ENCODE measurements at places on chromosomes 5 and 9. TPM values are rescaled to one million over a fixed set of nuclear protein-coding genes. Genes with fewer than 3 reads are reported as not detected.
A peak's percentile ranks its signal among the peaks of the same experiment; 100 is the strongest.

- no peaks in the 10 kb centered on the region for H3K4me1 ChIP-seq
- no peak overlapping the region for H3K4me3 ChIP-seq
- H3K27me3 ChIP-seq, result no peaks in the 10 kb centered on the region
These were observed 107.2 kb upstream of the SHB start for GRCh38 chr9:38176251-38176650.

DNA sequence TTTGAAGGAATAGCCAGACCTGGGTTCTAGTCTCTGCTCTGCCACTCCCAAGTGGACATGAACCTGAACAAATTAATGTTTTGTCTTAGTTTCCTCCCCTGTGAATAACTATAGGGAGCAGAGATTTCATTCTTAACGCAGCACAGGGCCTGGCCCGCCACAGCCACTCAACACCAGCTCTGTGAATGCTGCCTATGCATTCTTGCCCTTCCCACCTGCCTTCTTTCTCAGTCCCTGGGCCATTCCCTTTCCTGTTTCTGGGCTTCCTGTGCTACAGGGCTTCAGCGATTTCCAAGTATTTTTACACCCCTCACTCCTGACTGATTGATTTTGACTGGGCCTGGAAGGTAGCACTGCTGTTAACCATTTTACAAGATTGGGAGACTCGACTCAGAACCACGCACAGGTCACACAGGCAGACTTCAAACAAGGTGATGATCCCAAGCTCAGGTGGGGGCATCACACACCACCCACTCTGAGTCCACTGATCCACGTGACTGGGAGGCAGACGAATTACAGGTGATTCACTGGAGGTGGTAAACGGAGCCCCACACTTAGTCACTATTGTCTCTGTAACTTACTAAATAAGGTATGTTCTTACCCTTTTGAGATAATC, 21.4 kb downstream of the PTPN3 start:
- H3K27ac ChIP-seq, result peak overlapping the region; percentile 82
- no peak overlapping the region for H3K4me3 ChIP-seq
- no peak for DNase-seq
- H3K27me3 ChIP-seq, result no peaks in the 10 kb centered on the region
- H3K4me1 ChIP-seq, result peaks cover 38% of the 10 kb centered on the region
- H3K36me3 ChIP-seq, result no peaks in the 10 kb centered on the region

GRCh38 chr9:15433191-15433590, 10.5 kb downstream of the SNAPC3 start:
- no peak overlapping the region for H3K27ac ChIP-seq
- DNase-seq, result no peak
- H3K4me1 ChIP-seq, result peaks cover 9% of the 10 kb centered on the region
- no peak overlapping the region for H3K4me3 ChIP-seq
- peaks cover 41% of the 10 kb centered on the region for H3K36me3 ChIP-seq

- H3K4me1 ChIP-seq, result no peaks in the 10 kb centered on the region
- no peak for DNase-seq
- H3K27ac ChIP-seq, result no peak overlapping the region
- no peaks in the 10 kb centered on the region for H3K27me3 ChIP-seq
These were observed 28.2 kb downstream of the MEF2C start for GRCh38 chr5:88854769-88855168.

DNA sequence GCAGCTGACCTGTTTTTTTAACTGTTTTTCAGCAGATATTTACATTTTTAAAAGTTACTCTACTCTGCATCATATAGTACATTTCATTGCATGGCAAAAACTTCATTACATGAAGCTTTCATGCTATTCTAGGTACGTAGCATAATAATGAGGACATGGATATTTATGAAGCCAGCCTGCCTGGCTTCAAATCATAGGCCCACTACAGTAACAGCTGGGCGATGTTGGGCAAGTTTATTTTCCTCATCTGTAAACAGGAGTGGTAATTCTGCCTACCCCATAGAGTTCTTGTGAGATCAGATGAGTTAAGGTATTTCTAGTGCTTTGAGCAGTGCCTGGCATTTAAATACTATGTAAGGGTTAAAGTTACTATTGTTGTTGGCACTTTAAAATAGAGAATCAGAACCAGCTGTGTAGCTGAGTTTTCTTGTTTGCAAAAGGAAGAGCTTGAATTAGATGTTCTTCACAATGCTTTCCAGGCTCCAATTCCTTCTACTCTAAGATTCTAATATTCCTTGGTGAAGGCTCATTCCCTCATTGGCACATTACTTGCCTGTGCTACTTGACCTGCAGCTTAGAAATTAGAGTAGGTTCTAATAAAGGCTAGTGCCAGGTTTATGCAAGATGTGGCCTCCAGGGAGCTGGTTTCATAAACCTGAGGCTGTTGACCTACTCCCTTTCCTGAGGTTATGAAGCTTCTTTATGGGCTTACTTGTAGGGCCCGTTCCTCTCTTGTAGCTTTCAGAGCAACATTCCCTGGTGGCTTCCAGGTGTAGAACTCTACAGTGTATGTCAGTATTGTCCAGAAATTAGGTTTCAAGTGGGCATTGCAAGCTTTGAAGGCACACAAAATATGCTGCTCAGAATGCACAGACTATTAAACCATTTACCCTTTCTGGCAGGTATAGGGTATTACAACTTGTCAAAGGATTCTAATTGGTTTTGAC, 14.5 kb downstream of the ANP32B start:
- no peak for DNase-seq
- no peak overlapping the region for H3K27ac ChIP-seq
- H3K36me3 ChIP-seq, result peaks cover 12% of the 10 kb centered on the region
- no peaks in the 10 kb centered on the region for H3K27me3 ChIP-seq

DNA sequence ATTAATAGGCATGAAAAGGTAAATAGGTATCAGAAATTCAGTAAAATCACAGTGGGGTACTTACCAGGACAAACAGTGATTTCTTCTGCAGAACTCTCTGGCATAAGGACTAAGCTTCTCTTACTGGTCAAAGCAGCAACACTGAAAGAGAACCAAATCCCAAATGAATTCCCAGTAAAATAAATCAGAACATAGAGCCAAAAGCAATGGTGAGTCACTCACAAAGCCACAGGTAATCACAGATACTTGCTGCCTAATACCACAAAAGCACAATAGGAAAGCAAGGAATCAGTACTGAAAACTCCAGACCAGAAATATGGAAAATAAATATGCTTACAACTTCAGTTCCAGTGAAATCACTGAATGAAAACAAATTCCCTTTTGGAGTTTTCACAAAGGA, 50.7 kb downstream of the UIMC1 start:
- H3K4me1 ChIP-seq, result no peaks in the 10 kb centered on the region
- peaks cover 71% of the 10 kb centered on the region for H3K36me3 ChIP-seq
- no peak overlapping the region for H3K4me3 ChIP-seq
- no peak overlapping the region for H3K27ac ChIP-seq

The FOXD4L5 gene
- not detected for polyA plus RNA-seq

The CNTLN gene
- 2.0 TPM for polyA plus RNA-seq

The ZDHHC21 gene
- 1.9 TPM for polyA plus RNA-seq

The CCL27 gene
- not detected for polyA plus RNA-seq

The PCDHGB7 gene
- 0.58 TPM for polyA plus RNA-seq

Data from stomach (tissue), 19 donors.